ENCODE measurements at places on chromosomes 5 and 9.
A peak's percentile ranks its signal among the peaks of the same experiment; 100 is the strongest.

- no peak for DNase-seq
Observed at GRCh38 chr9:89433826-89434225, 64.1 kb downstream of the SEMA4D start.

GRCh38 chr5:169702693-169703481, 65.8 kb downstream of the DOCK2 start:
- peak; percentile 23 for DNase-seq

- DNase-seq, result no peak
Observed at GRCh38 chr5:128237546-128237945, 154.0 kb downstream of the SLC12A2 start.

DNA sequence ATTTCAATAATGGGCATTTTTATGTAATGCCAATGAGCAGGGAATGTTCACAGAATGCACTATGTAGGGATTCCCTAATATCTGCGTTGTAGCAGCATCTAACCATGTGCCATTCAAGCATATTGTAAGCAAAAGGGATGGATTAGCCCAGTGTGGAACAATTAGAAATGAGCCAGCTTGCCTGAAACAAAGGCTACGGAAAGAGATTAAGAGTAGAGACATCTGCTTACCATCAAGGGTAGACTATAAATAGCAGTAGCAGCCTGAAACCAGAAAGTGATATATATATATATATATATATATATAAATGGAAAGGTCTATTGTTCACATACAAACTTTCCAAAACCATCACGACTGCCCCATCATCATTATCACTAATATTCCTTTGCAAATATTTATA, 31.9 kb upstream of the CEP120 start:
- no peak for DNase-seq

Measured in activated CD4-positive, alpha-beta T cell treated with anti-CD3 and anti-CD28 coated beads for 48 hours (primary cell).